Kidney glomerular epithelial cell (primary cell): ENCODE measurements at places on chromosomes 12 and 14.

GRCh38 chr12:39946361-39947280 lies 159.3 kb downstream of the SLC2A13 start:
- peak; percentile 8 for DNase-seq

DNA sequence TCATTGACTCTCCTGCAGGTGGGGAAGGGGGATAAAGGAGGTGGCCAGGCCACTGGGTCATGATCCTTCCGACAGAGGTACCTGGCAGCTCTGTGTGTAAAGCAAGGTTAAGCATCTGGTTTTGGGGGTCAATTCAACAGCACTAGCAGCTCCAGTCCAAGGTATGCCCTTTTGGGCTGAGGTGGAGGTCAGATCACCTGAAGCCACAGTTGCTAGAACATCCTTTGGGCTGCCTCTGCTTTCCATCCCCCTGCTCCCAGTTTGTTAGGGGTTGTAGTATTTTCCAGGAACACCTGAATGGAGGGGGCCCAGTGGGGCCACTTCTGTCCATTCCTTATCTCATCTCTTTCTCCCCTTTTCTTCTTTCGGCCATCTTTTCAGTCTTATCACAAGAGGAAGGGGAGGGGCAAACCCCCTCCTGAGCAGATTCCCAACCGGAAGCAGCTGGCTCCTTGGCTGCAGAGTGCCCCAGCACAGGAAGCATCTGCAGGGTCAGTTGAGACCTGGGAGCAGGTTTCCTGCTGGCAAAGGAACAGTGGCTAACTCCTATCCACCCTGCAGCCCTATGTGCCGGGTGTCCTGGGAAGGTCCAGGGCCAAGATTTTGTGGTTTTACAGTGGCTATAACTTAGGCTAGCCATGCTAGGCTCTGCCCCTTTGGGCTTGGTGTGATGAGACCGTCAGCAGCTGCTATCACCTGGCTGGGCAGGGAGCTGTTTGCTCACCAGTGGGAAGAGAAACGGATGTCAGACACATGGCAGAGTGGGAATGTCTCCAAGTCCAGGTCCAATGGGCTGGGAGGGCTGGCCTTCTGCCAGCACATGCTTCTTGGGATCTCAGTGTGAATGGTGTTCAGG lies 40.2 kb downstream of the SH2B3 start:
- DNase-seq = no peak

DNA sequence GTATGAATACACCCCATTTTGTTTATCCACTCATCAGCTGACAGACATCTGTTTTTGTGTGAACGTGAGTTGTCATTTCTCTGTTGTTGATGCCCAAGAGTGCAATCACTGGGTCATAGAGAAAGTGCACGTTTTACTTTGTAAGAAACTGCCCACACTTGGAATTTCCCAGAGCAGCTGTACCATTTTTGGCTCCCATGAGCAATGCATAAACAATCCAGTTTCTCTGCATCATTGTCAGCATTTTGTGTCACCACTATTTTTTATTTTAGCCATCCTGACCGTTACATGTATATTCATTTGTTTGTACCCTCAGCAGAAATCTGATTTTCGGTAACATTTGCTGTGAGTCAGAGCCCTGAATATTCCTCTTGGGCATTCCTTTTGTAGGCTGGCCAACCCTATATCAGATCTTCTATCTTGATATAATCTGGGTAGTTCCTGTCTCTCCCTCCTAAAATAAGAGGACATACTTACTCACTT lies 62.7 kb downstream of the RBM19 start:
- DNase-seq = no peak

- peak; percentile 72 for DNase-seq
Observed at GRCh38 chr12:46402451-46402850, 29.9 kb upstream of the SLC38A2 start.

GRCh38 chr12:33825442-33825841 lies 196.9 kb upstream of the ALG10 start:
- DNase-seq = no peak

DNA sequence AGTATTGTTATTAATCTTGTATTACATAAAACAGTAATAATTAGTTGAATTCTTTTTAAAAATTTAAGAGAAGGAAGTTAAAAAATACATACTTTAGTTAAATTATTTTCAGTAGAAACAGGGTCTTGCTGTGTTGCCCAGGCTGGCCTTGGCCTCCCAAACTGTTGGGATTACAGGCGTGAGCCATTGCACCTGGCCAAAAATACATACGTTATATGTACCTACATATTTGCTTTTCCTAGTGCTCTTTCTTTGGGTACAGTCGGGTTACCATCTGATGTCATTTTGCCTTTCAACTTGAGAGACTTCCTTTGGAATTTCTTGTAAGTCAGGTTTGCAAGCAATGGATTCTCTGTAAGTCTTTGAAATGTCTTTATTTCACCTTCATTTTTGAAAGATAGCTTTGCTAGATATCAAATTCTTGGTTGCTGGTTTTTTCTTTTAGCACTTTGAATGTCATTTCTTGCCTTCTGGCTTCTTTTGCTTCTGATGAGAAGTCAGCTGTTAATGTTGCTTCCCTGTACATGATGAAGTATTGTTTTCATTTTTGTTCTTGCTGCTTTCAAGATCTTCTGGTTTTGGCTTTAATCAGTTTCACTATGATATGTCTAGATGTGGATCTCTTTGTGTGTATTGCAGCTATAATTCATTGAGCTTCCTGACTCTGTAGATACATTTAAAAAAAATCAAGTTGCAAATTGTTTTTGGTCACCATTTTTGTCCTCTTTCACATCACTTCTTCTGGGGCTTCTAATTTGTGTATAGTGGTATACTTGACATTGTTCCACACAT lies 84.4 kb downstream of the SPATS2 start:
- no peak for DNase-seq

- DNase-seq = no peak
Observed at GRCh38 chr12:3075315-3075714, 1.9 kb upstream of the TSPAN9 start.

DNA sequence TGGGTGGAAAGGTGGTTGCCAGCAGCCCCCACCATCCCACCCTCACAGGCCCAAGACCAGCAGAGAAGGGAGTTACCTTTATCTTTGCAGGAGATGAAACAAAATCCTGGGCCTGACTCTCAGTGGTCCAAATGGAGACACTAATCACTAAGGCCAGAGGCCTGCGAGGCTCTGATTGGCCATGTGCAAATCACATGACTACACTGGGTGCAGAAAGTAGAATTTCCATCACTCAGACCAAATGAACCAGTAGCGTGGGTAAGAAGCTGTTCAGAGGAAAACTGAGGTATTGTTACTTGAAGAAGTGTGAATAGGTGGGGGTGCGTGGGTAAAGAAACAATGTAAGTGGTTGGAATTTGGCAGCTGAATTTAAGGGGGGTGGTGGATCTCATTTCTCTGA lies 20.2 kb upstream of the PPP1CC start:
- DNase-seq = no peak

GRCh38 chr12:131368668-131369071 lies 342.2 kb upstream of the SFSWAP start:
- no peak for DNase-seq

DNA sequence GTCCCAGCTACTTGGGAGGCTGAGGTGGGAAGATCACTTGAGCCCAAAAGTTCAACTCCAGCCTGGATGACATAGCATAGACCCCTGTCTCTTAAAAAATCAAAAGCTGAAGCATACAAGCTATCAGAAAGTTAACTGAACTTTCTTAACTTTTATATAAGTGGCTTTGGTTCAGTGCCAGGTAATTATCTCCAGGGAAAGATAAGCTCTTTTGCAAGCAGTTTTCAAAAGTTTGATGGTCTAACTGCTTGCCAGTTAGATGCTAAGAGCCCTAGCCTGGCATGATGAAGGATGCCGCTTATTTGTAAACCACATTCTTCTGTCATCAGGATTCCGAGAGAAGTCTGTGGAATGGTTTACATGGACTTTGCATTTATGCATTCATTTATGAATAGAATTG lies 409.1 kb downstream of the AEBP2 start:
- DNase-seq = no peak

- peak; percentile 98 for DNase-seq
Observed at GRCh38 chr12:19710811-19711793, 271.8 kb downstream of the AEBP2 start.

GRCh38 chr12:108298761-108299275 lies 40.3 kb downstream of the CMKLR1 start:
- no peak for DNase-seq

- DNase-seq = no peak
Observed at GRCh38 chr14:38056270-38056669, 151.4 kb upstream of the SSTR1 start.

- DNase-seq = peak; percentile 93
Observed at GRCh38 chr14:83164016-83164415, 1630.4 kb upstream of the SEL1L start.

DNA sequence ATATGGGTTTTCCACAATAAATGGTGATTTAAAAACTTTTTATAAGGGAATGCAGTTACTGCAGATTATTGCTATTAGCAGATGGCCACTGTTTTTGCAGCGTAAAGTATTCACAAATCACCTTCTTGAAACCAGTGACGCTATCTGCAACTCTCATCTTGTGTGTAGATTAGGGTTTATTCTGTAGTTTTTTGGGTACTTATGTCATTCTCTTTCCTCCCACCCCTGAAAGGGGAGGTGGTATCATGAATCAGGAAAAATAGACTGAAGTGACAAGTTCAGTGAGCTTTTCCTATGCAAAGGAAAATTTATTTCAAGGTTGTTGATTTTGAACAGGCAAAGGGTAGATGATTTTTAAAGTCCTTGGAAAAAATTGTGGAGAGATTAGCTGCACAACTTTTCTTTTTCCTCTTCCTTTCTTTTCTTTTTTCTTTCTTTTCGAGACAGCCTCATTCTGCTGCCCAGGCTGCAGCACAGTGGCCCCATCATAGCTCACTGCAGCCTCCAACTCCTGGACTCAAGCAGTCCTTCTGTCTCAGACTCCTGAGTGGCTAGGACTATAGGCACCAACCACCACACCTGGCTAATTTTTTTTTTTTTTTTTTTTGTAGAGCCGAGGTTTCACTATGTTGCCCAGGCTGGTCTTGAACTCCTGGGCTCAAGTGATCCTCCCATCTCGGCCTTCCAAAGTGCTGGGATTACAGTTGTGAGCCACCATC lies 1.6 kb downstream of the FRS2 start:
- DNase-seq = no peak

DNA sequence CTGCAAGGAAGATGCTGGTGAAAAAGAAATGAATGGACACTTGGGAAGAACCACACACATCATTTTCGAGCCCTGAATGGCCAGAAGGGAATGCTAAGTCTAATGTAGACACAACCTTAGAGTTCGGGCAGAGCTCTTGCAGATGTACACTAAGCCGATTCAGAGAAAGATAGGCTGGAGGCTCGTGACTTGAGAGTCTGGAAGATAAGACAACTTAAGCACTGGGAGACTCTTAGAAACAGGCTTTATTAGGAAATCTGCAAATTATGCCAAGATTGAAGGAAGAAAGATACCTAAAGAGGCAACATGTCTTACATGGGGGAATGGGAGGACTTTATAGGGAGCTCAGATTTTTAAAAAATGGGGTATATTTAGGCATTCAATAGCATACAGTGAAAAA lies 13.5 kb downstream of the TBPL2 start:
- no peak for DNase-seq

- no peak for DNase-seq
Observed at GRCh38 chr14:55794655-55795595, 214.9 kb downstream of the KTN1 start.

DNA sequence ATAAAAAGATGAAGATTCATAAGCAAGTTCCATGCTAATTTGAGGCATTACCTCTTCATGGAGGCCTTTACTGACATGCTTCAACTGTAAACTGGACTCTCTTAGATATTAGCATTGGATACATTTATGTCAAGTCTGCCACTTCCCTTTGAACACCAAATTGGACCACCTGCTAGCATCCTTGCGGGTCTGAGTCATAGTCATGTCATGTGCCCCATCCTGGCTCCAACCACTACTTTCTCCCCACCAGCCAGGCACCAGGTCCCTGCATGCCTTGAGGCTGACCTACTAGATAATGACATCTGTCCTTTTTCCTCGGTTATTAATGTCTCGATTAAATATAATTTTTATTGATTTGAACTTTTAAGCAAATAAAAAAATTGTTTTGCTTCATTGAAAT lies 32.9 kb upstream of the EEA1 start:
- no peak for DNase-seq

DNA sequence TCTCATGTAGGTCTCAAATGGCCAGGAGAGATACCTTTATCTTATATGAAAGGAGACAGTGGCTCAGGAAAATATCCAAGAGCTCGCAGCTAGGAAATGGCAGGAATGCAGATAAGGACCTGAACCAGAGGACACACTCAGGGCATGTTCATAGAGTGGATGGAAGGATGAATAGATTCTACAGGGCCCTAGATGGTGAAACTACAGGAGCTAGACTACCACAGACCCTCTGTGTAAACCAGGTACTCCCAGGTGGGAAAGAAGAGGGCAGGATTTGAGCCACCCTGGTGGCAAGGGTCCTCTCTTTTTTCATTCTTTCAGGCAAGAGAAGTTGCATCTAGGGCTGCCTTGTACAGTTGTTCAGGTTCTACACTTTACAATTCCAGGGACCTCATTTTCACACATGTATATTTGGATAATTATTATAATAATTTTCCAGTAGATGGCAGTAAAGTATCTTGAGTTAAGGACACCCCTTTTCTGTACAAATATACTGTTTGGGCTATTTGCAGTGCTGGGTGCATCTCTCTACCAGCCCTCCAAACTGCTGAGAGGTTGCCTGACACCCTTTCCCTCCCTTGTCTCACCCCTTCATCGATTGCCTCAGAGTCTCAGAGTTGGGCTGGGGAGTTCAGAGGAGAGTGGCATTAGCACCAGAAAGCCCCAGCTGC lies 10.5 kb upstream of the ZDHHC22 start:
- DNase-seq = peak; percentile 56

GRCh38 chr14:47833011-47833410 lies 157.6 kb upstream of the MDGA2 start:
- DNase-seq = peak; percentile 23

- DNase-seq = no peak
Observed at GRCh38 chr14:22338917-22339715, 249.9 kb downstream of the DAD1 start.

DNA sequence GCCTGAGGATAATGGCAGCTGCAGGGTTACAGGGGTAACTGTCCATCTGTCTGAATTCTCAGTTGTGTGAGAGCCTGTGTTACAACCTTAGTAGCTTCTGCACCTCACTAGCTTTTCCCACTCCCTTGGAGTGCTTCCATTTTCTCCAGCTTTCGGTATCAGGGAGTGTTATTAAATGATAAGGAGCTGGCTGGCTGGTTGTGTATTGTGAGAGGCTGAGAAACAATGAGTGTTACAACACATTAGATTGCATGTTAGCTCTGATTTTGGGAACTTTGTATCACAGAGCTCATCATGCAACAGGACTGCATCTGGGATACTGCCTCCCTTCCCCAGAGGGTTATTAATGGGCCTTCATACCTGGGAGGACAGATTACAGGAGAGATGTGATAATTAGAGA lies 723.7 kb downstream of the DIO2 start:
- DNase-seq = no peak

GRCh38 chr14:95886366-95887056 lies 9.9 kb downstream of the TUNAR start:
- no peak for DNase-seq

GRCh38 chr12:127670294-127670693 lies 596.7 kb upstream of the TMEM132C start:
- no peak for DNase-seq

- no peak for DNase-seq
Observed at GRCh38 chr14:24609655-24610344, at the start of gene GZMH. Gene GZMH, minus strand, starts transcription at chr14:24609685. Its CDS starts 72 bp downstream, at chr14:24609613.
